ENCODE measurements at places on chromosomes 12 and 14.
A peak's percentile ranks its signal among the peaks of the same experiment; 100 is the strongest.

- no peak for DNase-seq
Measured at GRCh38 chr12:125229878-125230530, 164.8 kb downstream of the AACS start.

- no peak for DNase-seq
Measured at GRCh38 chr12:49818241-49818895, 9.8 kb downstream of the NCKAP5L start.

DNA sequence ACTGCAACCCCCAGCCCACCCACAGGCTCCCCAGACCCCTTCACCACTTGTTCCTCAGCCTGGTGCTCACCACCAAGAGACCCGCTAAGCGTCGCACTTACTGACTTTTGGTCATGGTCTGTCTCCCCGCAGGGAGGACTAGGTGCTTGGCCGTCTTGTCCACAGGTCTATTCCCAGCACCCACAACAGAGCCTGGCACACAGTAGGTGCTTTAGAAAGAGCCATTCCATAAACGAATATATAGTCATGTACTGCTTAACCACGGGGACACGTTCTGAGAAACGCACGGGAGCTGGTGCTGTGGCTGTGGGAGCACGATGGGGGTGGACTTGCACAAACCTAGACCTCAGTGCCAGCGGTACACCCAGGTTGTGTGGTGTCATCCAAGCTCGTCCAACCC, 34.0 kb downstream of the NCOR2 start:
- DNase-seq = no peak

DNA sequence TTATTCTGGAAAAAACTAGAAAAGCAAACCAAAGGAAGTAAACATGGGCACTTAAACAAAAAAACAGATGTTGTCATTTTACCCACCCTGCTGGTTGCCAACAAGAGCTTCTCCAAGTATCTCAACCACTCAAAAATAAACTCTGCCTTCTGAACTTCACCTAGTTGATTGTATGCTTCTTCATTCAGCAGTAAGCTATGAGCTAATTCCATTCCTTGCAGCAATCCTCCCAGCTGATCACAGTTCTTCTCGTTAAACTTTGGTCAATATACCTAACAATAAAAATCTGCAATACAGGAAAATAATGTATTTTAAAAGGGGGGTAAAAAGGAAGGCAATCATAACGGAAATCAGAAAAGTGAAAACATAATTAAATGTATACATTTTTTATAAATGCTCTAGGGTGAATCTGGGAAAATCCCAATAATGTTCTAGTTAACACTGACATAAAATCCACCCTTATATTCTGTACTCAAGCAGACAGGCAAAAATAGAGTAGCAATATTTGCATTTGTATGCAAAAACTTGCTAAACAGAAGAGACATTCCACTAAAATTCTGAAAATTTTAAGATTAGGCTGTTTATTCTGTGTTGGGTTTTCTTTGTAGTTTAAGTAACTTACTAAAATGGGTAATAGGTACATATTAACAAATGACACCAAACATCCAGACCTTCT, 17.4 kb downstream of the HEATR5A start:
- DNase-seq = no peak

GRCh38 chr12:27845187-27845586, 65.2 kb upstream of the MANSC4 start:
- DNase-seq = no peak

- DNase-seq = no peak
Measured at GRCh38 chr14:101557811-101558738, 3.2 kb upstream of the DIO3 start.

DNA sequence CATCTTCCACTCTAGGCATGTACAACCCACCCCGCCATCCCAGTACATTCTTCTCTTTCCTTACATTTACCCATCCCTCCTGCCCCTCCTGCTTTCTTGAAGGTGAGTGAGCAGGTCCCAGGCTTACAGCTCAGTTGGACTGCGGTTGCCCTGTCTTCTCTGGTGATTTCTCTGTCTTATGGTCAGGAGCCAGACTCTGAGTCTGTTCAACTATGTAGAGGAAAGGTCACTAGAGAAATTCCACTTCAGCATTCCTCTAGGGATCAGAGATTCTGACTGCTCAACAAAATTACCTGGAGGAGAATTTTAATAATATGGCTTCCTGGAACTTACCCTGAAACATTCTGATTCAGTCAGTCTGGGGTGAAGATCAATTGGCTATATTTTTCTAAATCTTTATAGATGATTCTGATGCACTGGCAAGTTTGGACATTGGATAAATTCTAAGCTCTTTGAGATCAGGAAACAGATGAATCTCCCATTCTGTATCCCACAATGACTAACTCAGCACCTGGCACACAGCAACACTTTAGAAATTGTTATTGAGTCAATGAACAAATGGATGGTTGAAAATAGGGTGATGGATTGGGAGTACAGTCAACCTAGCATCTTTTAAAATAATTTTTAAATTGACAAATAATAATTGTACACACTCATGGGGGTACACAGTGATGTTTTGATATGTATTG, 128.6 kb upstream of the HIF1A start:
- DNase-seq = no peak

DNA sequence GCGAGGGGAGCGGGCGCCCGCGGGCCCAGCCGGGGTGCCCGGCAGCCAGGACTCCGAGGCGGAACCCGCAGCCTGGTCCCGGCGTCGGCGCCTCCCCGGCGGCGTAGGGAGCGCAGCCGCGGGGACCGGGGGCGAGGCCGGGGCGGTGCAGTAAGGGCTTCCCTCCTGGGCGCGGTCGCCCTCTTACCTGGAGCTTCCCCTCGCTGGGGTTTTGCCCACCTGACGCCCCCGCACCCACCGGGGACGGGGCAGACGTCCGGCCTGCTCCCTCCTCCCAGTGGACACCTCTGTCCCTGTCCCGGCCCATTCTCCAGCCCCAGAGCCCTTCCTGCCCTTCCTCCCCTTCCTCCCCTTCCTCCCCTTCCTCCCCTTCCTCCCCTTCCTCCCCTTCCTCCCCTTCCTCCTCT, 413 bp upstream of the TUBA1C start:
- DNase-seq = no peak

DNA sequence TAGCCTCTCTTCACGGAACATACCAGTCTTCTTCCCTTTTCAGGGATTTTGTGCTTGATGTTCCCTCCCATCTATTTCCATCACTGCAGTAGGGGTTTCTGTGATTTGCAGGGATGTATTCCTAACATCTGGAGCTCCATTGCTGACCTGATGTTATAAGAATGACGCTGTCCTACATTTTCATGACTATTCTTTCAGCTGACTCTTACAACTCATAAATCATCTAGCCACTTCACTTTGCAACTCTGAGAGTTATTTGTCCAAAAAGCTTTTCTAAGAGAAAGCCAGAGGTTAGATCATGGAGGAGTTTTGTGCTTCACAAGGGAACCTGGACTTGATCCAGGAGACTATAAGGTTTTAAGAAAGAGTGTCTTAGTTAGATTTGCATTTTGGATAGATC, 116.6 kb upstream of the FAR2 start:
- no peak for DNase-seq

DNA sequence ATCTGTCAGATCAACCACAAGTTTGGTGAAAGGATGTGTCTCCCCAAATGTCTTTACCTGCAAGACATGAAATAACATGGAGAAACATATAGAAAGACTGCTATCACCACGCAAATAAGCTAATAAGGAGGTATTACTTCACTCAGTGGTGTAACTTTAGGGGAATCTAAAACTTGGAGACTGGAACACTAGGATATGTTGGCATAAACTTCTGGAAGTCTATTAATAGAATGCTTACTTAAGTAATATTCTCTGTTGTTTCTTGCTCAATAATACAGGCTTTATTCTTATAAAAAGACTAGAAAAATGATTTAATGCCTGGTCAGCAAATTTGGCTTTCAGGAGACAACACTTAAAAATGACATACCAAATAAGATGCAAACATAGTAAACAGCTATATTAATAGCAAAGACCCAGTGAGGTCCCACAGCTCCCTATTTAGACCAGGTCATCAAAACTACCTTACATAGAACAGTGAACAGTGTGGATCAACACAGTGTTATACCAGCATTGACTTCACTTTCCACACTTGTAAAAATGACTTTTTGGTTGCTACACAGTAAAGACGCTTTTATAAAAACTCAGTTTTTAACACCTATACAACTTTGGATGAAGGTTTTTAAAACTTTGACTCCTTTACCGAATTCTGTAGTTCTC, 18.9 kb upstream of the HAL start:
- no peak for DNase-seq

GRCh38 chr12:78120866-78121560, 290.3 kb downstream of the NAV3 start:
- DNase-seq = no peak

DNA sequence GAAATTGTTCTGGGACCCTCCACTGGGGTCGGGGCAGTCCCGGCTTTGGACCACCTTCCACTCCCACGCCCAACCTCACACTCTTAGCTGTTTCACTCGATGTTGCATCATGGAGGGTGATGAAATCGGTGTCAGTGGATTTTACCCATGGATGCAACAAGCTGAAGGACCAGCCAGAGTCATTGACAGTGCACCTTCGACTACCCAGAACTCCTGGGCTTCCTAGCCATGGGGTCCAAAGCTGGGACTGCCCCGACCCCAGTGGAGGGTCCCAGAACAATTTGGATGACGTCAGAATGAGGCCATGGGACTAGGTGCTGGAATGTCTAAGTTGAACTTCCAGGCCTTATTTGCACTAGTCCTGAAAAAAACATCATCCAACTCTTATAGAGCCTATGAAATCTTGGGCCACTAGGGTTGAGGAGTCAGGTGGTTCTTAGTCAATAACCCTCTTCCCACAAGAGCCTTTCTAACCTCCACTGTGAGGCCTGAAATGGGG, 882 bp upstream of the IL23A start:
- DNase-seq = no peak

DNA sequence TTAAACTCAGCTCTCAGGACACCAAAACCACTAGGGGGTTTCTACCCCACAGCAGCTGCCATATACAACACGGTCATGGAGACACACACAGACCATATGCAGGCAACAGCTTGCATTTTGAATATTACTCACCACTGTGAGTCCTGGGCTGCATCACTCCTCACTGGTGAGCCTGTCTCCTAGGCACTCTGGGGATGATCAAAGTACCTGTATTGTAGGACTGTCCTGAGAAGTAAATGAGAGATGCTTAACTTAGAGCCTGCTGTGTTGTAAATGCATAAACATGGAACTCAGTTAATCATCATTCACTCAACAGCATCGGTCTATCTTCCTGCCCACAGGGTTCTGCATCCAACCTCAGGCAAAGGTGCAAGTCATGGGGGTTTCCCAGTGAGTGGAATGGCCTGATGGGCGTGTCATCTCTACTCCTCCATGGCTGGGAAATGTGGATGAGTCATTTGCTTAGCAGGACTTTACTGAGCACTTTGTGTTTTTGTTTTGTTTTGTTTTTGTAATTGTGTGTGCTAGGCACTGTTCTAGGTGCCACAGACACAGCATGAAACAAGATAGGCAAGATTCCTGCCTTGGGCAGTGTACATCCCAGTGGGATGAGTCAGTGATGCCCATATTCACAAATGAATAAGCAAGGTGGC, 1141.2 kb upstream of the TMEM132C start:
- DNase-seq = no peak

DNA sequence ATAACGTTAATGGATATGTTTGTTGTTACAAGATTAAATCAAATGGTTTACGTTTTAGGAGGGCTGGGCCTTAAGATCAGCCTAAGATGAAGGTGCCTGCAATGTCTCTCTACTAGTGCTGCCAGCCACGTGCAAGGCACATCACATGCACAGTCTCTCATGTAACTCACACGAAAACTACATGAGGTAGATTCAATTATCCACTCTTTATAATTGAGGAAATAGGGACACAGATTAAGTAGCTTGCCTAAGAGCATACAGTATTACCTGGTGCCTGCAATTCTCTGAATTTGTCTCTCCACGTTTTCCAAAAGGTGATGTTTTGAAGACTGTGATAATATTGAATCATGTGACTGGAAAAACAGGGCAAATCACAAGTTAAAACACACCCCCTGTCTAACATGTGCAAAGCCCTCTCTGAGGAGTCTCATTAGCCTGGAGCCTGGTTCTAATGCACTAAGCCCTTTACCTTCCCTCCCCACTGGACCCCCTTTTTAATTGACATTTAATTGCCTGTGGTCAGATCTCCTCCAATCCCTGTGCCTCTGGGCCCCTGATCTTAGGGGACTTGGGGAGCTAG, 14.6 kb upstream of the ATP2A2 start:
- DNase-seq = no peak

DNA sequence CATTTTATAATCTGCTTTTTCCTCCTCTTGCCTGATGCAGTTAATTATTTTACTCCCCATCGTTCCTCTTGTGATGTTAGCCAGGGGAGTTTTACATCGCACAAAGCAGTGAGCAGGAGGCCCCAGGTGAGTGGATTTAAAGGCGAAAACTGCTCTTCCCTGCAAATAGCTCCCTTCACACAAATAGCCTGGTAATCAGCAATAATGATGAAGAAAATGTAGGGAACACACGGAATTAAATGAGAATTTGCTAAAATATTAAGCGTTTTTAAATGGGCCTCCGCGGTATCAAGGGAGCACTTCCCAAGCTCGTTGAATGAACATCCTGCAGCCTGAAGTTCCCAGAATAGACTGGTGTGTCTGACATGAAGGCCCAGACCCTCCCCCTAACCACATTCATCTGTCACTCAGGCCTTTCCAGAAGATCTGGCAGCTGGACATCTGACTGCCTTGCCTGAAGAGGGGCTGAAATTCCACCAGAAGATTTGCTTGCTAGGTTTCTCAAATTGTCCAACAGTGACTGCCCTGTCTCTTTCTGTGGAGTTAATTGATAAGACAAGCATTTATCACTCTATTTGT, 127.2 kb downstream of the CCDC60 start:
- DNase-seq = no peak

DNA sequence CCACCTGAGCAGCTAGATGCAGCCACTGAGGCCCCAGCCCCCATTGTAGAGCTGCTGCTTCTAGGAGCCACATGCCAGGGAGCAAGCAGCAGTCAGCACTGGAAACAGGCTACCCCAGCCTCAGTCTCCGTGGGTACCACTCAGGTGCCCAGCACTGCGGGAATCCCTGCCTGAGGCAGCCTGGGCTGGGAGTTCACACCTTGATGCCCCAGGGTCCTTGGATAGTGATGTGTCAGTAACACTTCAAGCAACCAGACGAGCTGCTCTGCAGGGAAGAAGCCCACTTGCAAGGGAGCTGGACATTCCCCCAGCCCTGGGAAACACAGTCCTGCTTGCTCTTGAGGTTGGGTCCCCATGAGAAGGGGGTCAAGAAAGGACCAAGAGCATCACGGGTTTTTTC, 90.7 kb downstream of the ZFP36L1 start:
- DNase-seq = no peak

GRCh38 chr12:62738616-62739015, 196.3 kb downstream of the PPM1H start:
- peak; percentile 83 for DNase-seq

Measured in SJCRH30 (cell line).